ENCODE measurements at places on chromosomes 5 and 9.

GRCh38 chr9:111613436-111614040 lies 14.1 kb upstream of the PTGR1 start:
- DNase-seq, result no peak

DNA sequence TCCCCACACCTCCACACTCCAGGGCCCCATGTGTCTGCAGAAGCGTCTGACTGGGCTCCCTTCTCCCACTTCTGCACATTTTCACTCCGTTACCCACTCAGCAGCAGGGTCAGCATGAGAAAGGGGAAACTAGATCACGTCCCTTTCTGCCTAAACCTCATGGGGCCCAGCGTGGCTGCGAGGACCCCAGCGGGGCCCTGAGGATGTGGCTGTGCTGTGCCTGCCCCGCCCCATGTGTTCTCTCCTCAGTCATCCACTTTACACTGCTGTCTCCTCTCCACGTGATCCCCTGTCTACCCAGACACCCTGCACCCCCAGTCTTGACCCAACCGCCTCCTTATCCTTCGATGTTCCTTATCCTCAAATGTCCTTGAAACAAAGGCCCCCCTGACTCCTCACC lies 59.8 kb upstream of the OTULINL start:
- DNase-seq, result no peak

GRCh38 chr5:138000102-138000723 lies 32.7 kb downstream of the FAM13B start:
- DNase-seq, result no peak

- DNase-seq, result no peak
These were observed 71.6 kb downstream of the PKD2L2 start for GRCh38 chr5:137960819-137961218.

GRCh38 chr5:154254896-154255295 lies 64.4 kb downstream of the GALNT10 start:
- DNase-seq, result no peak

- no peak for DNase-seq
These were observed 45.7 kb upstream of the ADRB2 start for GRCh38 chr5:148780711-148781110.

- no peak for DNase-seq
These were observed 317.6 kb downstream of the FBXL17 start for GRCh38 chr5:108064302-108064701.

GRCh38 chr5:9363449-9363848 lies 182.4 kb downstream of the SEMA5A start:
- no peak for DNase-seq

DNA sequence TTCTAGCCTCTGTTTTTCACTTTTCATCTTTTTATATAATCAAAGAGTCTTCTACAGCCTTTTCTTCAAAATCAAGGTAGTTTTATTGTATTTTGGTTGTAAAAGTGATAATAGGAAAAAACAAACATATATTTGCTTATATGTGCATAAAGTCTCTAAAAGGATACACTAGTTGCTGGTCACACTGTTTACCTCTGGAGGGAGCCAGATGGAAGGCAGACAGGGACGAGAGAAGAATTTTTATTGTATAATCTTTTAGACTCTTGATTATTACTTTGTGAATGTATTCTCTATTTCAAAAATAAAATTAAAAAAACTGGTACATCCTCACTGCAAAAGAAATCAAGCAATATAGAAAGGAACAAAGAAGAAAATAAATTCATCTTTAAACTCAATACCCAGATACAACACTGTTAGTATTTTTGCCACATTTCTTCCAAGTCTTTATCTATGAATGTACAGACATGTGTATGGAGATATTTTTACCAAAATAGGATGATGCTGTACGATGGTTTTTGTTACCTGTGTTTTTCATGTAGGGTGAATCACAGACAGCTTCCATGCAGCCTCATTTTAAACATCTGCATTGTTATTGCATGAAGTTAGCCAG lies 6.1 kb upstream of the RNF183 start:
- no peak for DNase-seq

- DNase-seq, result no peak
These were observed 45.7 kb upstream of the PANK3 start for GRCh38 chr5:168624850-168625364.

DNA sequence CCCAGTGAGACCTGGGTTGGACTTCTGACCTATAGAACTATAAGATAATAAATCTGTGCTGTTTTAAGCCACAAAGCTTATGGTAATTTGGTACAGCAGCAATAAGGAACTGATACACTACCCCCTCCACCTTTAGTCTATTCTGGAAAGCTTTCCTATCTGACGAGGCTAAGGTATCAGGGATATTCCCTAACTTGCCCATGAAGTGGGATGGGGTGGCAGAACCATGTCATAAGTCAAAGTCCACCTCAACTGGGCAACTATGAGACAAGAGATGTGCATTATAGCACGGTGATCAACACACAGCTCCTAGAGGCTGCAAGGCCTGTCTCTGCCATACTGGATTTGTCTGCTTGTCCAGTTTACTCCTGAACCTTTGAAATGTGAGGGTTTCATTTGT lies 146.8 kb upstream of the RAD23B start:
- DNase-seq, result no peak

DNA sequence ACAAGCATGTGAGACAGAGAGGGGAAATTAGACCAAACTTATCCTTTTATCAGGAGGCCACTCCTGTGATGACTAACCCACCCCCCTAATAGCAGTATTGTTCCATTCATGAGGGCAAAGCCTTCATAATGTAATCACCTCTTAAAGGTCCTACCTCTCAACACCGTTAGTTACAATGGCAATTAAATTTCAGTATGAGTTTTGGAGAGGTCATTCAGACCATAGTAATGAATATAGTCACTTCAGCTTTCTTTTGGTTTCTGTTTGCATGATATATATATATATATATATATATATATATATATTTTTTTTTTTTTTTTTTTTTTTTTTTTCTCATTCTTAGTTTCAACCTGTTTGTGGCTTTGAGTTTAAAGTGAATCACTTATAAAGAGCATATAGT lies 10.5 kb downstream of the ADGRV1 start:
- DNase-seq, result no peak

DNA sequence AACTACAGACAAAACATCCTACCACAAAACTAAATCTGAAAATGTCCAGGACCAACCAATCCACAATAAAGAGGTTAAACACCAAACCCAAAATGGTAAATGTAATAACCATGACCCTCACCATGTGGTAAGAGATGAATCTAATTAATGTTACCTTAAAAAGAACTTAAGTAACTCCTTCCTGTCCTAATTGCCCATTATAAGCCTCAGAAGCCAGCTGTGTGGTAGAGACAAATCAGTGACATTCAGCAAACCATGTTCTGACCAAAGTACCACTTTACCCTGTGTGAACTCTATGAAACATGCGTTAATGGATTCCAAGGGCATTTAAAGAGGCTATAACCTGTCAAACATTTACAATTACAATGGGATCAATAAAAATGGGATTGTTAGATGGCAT lies 25.0 kb downstream of the LPAR1 start:
- DNase-seq, result no peak

DNA sequence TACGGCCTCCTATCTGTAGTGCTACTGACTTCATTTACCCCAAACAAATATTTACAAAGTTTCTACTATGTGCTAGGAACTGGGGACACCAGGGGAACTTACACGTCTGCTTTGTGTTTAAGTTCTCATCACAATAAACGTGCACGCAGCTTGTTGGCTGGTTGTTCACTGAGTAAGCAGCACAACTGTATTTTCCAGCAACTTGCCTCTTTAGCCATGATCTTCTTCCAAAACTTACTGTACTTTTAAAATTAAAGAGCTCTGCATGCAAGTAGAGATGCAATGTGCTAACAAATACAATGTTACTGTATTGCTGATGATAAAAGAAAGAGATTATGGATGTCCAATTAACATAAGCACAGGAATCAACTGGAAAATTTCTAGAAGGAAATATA lies 62.8 kb downstream of the RAPGEF1 start:
- DNase-seq, result no peak

GRCh38 chr9:8872802-8873201 lies 1073.2 kb upstream of the DMAC1 start:
- no peak for DNase-seq

DNA sequence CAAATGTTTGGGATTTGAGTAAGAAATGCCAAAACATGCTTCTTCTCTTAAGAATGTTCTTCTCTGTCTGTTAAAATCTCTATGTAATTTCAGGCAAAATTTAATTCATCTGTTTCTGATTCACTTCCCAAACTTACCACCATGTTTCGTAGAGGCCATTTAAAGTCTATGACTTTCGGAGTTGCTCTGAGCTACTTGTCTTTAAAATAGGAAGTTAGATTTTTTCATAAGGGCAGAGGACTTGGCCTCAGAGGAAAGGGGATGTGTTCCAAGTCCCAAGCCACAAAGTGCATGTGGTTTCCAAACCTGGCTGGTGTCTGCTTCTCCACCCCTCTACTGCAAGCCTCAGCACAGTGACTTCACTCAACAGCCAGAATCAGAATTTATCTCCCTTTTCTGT lies 111.3 kb upstream of the ADRA1B start:
- no peak for DNase-seq

- DNase-seq, result no peak
These were observed 138.4 kb upstream of the KIF2A start for GRCh38 chr5:62167561-62168057.

DNA sequence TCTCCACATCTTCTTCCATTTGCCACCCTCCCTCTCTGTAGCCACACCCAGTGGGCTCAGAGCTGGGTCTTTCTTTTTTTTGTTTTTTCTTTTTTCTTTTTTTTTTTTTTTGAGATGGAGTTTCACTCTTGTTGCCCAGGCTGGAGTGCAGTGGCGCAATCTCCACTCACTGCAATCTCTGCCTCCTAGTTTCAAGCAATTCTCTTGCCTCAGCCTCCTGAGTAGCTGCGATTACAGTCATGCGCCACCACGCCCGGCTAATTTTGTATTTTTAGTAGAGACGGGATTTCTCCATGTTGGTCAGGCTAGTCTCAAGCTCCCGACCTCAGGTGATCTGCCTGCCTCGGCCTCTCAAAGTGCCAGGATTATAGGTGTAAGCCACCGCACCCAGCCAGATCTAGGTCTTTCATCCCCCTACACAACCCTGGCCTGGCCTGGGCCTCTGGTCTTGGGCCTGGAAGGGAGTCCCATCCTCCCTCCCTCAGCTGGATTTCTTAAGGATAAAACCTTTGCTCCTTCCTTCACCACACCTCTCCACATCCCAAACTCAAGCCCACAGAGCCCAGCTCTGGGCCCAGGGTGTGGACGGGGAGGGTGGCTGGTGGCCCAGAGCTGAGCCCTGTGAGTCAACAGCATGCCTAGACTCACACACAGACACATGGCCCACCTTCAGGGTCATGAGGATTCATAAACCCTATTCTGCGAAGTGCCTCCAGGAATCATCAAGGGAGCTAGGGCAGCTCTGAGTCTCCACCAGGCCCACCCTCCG lies 18.8 kb upstream of the KCNIP1 start:
- DNase-seq, result no peak

GRCh38 chr9:18795947-18796671 lies 236.9 kb downstream of the SAXO1 start:
- DNase-seq, result no peak

GRCh38 chr9:133780962-133781827 lies 43.0 kb upstream of the SARDH start:
- DNase-seq, result no peak

GRCh38 chr5:8057769-8058168 lies 188.8 kb downstream of the MTRR start:
- DNase-seq, result no peak

- no peak for DNase-seq
These were observed 14.2 kb upstream of the CXXC5 start for GRCh38 chr5:139634028-139634325.

GRCh38 chr5:129771058-129771838 lies 23.4 kb downstream of the MINAR2 start:
- DNase-seq, result no peak

DNA sequence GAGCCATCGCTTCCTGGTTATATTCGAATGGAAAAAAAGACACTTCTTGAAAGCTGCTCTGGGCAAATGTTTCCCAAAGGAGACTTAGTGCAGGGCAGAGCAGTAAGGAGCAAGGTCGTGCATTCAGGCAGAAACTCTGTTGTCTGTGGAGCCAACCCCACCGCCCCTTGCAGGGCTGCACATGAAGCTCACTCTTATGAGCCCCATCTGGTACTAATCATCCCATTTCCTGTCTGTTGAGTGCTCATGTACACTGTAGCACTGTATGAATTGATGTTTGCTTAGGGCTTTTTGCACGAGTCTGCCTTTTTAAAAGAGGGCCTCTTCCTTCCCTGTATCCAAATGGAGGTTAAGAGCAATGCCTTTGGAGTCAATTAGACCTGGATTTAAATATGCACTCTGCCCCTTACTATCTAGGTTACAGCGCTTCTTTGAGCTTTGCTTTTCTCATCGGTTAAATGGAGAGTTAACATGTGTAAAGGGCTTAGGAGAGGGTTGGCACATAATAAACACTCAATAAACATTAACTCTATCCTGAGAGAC lies 25.4 kb downstream of the HMHB1 start:
- no peak for DNase-seq

- DNase-seq, result no peak
These were observed 52.6 kb upstream of the TCERG1 start for GRCh38 chr5:146394486-146394885.

DNA sequence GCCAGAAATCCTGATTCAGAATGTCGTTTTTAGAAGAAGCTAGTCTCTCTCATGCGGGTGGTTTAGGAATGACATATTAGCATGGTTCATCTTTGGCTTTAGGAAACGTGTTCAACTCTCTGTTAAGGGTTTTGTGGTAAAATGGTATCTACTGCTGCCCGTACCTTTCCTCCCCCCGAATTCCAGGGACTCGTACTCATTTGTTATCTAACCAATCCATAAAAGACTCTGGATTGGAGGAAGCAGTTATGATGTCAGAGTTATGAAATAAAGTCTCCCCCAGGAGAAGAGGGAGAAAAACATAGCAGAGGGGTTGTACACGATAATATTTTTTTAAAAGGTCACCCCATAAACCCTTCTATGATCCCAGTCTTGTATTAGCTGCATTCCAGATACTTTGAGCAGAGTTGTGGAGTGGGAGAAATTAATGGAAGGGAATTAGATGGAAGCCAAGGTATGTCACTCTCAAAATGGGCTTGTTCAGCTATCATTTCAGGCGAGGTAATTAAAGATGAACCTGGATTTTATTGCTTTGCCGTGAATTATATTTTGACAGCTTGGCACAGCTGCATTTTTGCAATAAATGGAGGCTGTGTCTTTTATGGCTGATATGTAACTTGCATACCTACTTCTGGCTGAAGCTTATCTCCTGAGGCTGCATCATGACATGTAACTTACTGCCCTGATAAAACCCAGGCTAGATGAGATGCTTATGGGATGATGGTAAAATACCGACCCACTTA lies 31.3 kb downstream of the RAI14 start:
- DNase-seq, result no peak

- DNase-seq, result no peak
These were observed 155.0 kb downstream of the NPR3 start for GRCh38 chr5:32866138-32866537.
